T-cell (primary cell): ENCODE measurements at places on chromosomes 6 and 20. TPM values are rescaled to one million over a fixed set of nuclear protein-coding genes. Genes with fewer than 3 reads are reported as not detected.

The TULP4 gene
- 76.1 TPM for total RNA-seq

The HLA-DRB5 gene
- 14.0 TPM for total RNA-seq

The TFAP2D gene
- total RNA-seq: not detected

The KCNK5 gene
- total RNA-seq: 1.1 TPM

The GPLD1 gene
- total RNA-seq: 0.50 TPM

The PACRG gene
- total RNA-seq: not detected

DNA sequence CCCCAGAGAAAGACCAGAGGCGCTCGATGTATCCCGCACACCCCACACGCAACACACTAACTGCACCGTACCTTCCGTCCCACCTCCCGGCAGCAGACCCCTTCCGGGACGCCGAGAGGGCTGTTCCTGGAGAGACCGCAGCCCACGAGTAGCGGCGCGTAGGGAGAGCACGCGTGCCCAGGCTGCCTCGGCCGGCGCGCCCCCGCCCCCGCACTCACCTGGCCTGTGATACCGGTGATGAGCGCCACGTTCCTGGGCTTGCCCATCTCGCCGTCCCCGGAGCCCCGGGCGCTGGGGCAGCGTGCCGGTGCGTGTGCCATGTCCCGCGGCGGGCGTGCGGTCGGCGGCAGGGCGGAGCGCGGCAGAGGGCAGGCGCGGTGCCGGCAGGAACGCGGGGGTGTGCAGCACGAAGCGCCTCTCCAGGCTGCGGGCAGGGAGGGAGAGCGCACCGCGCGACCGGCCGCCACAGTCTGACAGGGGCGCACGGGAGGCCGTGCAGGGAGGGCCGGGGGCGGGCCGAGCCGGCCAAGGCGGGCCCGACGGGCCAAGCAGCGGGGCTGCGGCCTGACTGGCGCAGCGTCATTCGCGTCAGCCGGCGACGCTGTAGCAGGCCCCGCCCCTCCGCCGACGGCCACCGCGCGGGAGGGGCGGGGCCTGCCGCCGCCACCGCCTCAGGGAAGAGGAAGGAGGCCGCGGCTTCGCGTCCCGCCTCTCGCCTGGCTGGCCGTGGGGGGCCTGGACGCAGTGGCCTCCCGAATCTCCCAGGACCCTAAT lies at the start of gene GMDS:
TSS of gene GMDS (minus strand) at position 503 of the 774 bp plus-strand sequence.
- peaks cover 14% of the 10 kb centered on the region for H3K36me3 ChIP-seq
- peaks cover 26% of the 10 kb centered on the region for H3K4me1 ChIP-seq
- DNase-seq: peak; percentile 75
- peak within 1 kb of the TSS; percentile 86 for H3K4me3 ChIP-seq
- H3K27me3 ChIP-seq: no peaks in the 10 kb centered on the region

DNA sequence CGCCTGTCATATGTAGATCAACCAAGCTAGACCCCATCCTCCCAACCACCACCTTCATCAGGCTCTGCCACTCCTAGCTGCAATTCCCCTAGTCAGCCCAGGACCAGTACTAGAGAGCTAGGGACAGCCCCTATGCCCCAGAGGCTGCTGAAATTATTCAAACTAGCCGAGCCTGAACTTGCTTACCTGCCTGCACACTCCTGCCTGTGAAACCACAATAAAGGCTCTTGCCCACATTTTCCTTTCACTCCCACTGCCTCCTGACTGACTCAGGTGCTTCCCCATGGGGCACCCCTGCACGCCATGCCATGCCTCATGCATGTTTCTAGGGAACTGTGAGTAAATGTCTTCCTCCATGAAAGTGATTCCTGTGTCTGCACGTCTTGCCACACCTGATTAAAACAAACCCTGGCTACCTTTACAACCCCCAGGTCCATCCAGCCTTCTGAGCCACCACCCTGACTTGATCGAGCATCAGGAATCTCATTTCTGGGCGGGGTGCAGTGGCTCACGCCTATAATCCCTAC lies 66.5 kb upstream of the IER3 start:
- H3K4me1 ChIP-seq: peaks cover 49% of the 10 kb centered on the region
- no peaks in the 10 kb centered on the region for H3K27me3 ChIP-seq
- peak overlapping the region; percentile 24 for H3K27ac ChIP-seq
- no peak for DNase-seq
- no peak overlapping the region for H3K4me3 ChIP-seq

- DNase-seq: no peak
- H3K27me3 ChIP-seq: no peaks in the 10 kb centered on the region
- no peak overlapping the region for H3K27ac ChIP-seq
- H3K36me3 ChIP-seq: no peaks in the 10 kb centered on the region
- no peak overlapping the region for H3K4me3 ChIP-seq
These were observed 127.6 kb downstream of the TTLL2 start for GRCh38 chr6:167452338-167453081.

- H3K4me1 ChIP-seq: no peaks in the 10 kb centered on the region
- DNase-seq: peak; percentile 15
- H3K27ac ChIP-seq: no peak overlapping the region
- no peaks in the 10 kb centered on the region for H3K36me3 ChIP-seq
These were observed 7.5 kb upstream of the GGTLC1 start for GRCh38 chr20:23995905-23996666.

- DNase-seq: no peak
- no peaks in the 10 kb centered on the region for H3K4me1 ChIP-seq
- no peak overlapping the region for H3K4me3 ChIP-seq
- H3K36me3 ChIP-seq: peaks cover 3% of the 10 kb centered on the region
These were observed 164.2 kb downstream of the PRL start for GRCh38 chr6:22132656-22133055.

- no peak overlapping the region for H3K4me3 ChIP-seq
- H3K27me3 ChIP-seq: no peaks in the 10 kb centered on the region
- DNase-seq: no peak
- H3K27ac ChIP-seq: no peak overlapping the region
- no peaks in the 10 kb centered on the region for H3K36me3 ChIP-seq
These were observed 465.2 kb downstream of the MAFB start for GRCh38 chr20:40223810-40224209.

GRCh38 chr6:67759001-67759400 lies 876.1 kb upstream of the ADGRB3 start:
- H3K27me3 ChIP-seq: no peaks in the 10 kb centered on the region
- DNase-seq: no peak
- no peak overlapping the region for H3K4me3 ChIP-seq
- H3K27ac ChIP-seq: no peak overlapping the region

GRCh38 chr6:154773610-154774089 lies 40.4 kb downstream of the SCAF8 start:
- H3K4me1 ChIP-seq: peaks cover 16% of the 10 kb centered on the region
- H3K27me3 ChIP-seq: no peaks in the 10 kb centered on the region
- H3K4me3 ChIP-seq: no peak overlapping the region

- DNase-seq: no peak
- no peak overlapping the region for H3K27ac ChIP-seq
- no peaks in the 10 kb centered on the region for H3K27me3 ChIP-seq
- H3K36me3 ChIP-seq: peaks cover 92% of the 10 kb centered on the region
- no peak overlapping the region for H3K4me3 ChIP-seq
- H3K4me1 ChIP-seq: no peaks in the 10 kb centered on the region
These were observed 92.3 kb downstream of the NFATC2 start for GRCh38 chr20:51450221-51450712.

- H3K4me3 ChIP-seq: no peak overlapping the region
- no peak for DNase-seq
- no peaks in the 10 kb centered on the region for H3K36me3 ChIP-seq
- no peak overlapping the region for H3K27ac ChIP-seq
- H3K27me3 ChIP-seq: no peaks in the 10 kb centered on the region
- no peaks in the 10 kb centered on the region for H3K4me1 ChIP-seq
These were observed 53.8 kb upstream of the HDAC2 start for GRCh38 chr6:114024746-114025145.

- H3K27ac ChIP-seq: no peak overlapping the region
- no peaks in the 10 kb centered on the region for H3K4me1 ChIP-seq
- DNase-seq: no peak
- no peak overlapping the region for H3K4me3 ChIP-seq
- H3K27me3 ChIP-seq: peaks cover 28% of the 10 kb centered on the region
These were observed 110.3 kb downstream of the CDC5L start for GRCh38 chr6:44497807-44498206.

- no peak overlapping the region for H3K27ac ChIP-seq
- H3K27me3 ChIP-seq: no peaks in the 10 kb centered on the region
- H3K4me1 ChIP-seq: peaks cover 8% of the 10 kb centered on the region
- DNase-seq: no peak
- H3K36me3 ChIP-seq: no peaks in the 10 kb centered on the region
These were observed 14.2 kb upstream of the PREX1 start for GRCh38 chr20:48841875-48842529.

DNA sequence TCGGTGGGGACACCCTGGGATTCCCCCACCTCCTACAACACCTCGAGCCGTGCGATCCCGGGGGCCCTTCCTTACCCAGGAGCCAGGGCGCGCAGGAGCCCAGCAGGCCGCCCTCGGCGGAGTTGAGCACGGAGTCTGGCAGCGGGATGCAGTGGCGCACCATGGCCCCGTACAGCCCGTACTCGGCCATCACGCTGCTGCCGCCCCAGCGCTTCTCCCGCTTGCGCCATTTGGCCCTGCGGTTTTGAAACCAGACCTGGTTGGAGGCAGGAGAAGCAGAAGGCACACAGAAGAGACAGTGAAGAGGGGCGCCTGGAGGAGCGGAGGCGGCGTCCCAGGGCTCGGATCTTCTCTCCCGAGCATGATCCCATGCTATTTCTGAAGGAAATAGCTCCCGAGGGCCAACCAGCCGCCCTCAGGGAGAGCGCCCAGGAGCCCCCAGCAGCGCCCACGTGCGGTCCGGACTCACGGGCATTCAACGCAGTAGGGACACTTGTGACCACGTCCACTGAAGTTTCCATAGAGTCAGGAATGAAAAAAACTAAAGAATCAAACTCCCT lies 4.3 kb downstream of the VSX1 start:
- no peaks in the 10 kb centered on the region for H3K4me1 ChIP-seq
- H3K27ac ChIP-seq: no peak overlapping the region
- H3K4me3 ChIP-seq: no peak overlapping the region

DNA sequence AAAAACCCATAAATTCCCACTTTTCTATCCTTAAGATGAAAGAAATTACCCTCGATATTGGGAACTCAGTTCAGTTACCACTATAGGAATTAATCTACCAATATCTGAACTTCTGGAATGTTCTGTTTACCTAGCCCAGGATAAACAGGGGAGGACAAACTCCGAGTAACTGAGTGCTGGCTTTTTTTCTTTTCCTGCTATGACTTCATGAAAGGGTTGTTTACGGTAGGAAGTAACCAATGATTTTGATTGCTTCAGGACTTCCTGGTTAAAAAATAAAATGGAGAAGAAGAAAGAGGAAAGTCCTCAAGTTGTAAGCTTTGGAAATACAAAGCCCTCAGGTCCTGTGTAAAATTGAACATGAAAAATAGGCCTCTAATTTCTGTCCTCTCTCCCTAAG lies 167.7 kb downstream of the ZNF217 start:
- no peaks in the 10 kb centered on the region for H3K27me3 ChIP-seq
- DNase-seq: no peak
- no peaks in the 10 kb centered on the region for H3K4me1 ChIP-seq
- no peak overlapping the region for H3K4me3 ChIP-seq
- no peaks in the 10 kb centered on the region for H3K36me3 ChIP-seq

- no peak overlapping the region for H3K27ac ChIP-seq
- DNase-seq: no peak
- no peak overlapping the region for H3K4me3 ChIP-seq
- no peaks in the 10 kb centered on the region for H3K27me3 ChIP-seq
These were observed 37.8 kb upstream of the EYA4 start for GRCh38 chr6:133203344-133203697.

DNA sequence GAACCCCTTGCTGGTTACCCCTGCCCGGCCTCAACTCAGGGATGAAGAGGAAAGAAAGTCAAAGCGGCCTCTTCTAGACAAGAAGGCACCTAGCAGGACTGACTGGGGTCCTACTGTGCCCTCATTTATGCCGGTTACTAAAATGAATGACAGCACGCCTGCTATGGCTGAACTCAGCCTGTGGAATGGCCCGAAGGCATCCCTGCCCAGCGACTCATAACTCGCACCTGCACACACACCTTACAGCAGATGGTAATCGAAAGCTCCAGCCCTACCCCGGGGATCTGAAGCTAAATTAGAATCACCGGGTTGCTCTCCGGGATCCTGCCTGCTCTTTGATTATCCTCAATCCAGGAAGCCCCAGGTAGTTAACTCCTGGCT lies 747 bp upstream of the TXNDC5 start:
- no peak for DNase-seq
- H3K27me3 ChIP-seq: peaks cover 9% of the 10 kb centered on the region
- no peaks in the 10 kb centered on the region for H3K36me3 ChIP-seq
- no peak overlapping the region for H3K27ac ChIP-seq
- H3K4me1 ChIP-seq: no peaks in the 10 kb centered on the region
- peak overlapping the region; percentile 74 for H3K4me3 ChIP-seq

DNA sequence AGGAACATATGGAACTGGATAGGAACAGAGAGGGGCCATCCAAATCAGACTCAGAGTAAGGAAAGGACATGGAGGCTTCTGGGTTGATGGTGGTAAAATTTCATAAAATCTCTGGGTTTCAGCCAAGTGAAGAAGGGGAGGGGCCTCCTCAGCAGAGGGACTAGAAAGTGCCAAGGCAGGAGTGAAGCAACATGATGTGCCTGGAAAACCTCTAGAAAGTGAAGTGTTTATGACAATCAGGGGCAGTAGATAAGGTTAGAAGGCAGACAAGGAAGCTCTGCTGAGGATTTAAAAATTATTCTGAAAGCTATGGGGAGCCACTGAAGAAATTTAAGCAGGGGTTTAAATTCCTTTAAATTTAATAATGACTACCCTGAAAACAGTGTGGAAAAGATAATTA lies 126.0 kb upstream of the TENT5A start:
- no peak overlapping the region for H3K27ac ChIP-seq
- DNase-seq: no peak
- no peaks in the 10 kb centered on the region for H3K27me3 ChIP-seq
- no peak overlapping the region for H3K4me3 ChIP-seq
- H3K4me1 ChIP-seq: no peaks in the 10 kb centered on the region
- no peaks in the 10 kb centered on the region for H3K36me3 ChIP-seq

- no peaks in the 10 kb centered on the region for H3K36me3 ChIP-seq
- H3K27me3 ChIP-seq: no peaks in the 10 kb centered on the region
- no peak for DNase-seq
- H3K4me1 ChIP-seq: no peaks in the 10 kb centered on the region
- H3K27ac ChIP-seq: no peak overlapping the region
- no peak overlapping the region for H3K4me3 ChIP-seq
These were observed 122.8 kb downstream of the CLVS2 start for GRCh38 chr6:123118811-123119210.

- H3K4me3 ChIP-seq: no peak overlapping the region
- DNase-seq: no peak
- no peaks in the 10 kb centered on the region for H3K27me3 ChIP-seq
- H3K36me3 ChIP-seq: no peaks in the 10 kb centered on the region
These were observed 17.3 kb upstream of the POU5F1 start for GRCh38 chr6:31187780-31188194.

GRCh38 chr20:50313827-50314677 lies 123.4 kb downstream of the CEBPB start:
- no peaks in the 10 kb centered on the region for H3K4me1 ChIP-seq
- H3K36me3 ChIP-seq: no peaks in the 10 kb centered on the region
- no peak for DNase-seq
- no peak overlapping the region for H3K27ac ChIP-seq

DNA sequence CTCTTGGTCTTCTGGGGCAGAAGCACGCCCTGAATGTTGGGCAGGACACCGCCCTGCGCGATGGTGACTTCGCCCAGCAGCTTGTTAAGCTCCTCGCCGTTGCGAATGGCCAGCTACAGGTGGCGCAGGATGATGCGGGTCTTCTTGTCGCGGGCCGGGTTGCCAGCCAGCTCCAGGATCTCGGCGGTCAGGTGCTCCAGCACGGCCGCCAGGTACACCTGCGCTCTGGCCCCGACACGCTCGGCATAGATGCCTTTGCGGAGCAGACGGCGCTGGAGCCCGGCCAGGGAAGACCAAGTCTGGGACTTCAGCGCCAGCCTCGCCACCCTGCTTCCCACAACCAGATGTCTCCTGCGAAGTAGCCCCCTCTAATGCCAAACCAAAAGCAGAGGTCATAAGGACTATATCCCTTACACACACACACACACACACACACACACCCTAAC lies 8.0 kb upstream of the SLC17A3 start:
- no peaks in the 10 kb centered on the region for H3K36me3 ChIP-seq
- H3K4me3 ChIP-seq: peak overlapping the region; percentile 17
- peak overlapping the region; percentile 63 for H3K27ac ChIP-seq
- H3K27me3 ChIP-seq: no peaks in the 10 kb centered on the region
